Dermis microvascular lymphatic vessel endothelial cell (primary cell): ENCODE measurements at places on chromosomes 1 and 21. TPM values are rescaled to one million over a fixed set of nuclear protein-coding genes. Genes with fewer than 3 reads are reported as not detected.
A peak's percentile ranks its signal among the peaks of the same experiment; 100 is the strongest.

IVL gene
- not detected in 2 replicates for total RNA-seq

DNA sequence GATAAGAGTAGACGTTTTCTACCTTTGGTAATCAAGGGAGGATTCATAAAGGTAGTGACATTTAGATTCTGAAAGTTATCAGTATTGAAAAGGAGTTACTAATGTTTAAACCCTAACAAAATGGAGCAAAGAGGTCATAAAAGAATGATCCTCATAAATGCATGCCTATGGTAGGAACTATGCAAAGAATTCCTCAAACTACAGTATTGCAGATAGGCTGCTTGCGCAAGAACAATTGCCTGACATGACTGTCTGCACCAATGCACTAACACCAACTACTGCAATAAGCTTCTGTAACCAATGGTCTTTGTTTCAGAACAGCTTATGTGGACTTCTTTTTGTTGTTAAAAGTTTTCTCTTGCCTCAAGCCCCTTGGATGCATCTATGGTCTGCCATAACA is 597.3 kb upstream of the ADGRL4 start:
- no peak for DNase-seq

- no peak for DNase-seq
These were observed 5.2 kb upstream of the SF3A3 start for GRCh38 chr1:37994886-37995566.

GRCh38 chr21:41481191-41481590 is 26.8 kb downstream of the TMPRSS2 start:
- no peak for DNase-seq

PTPRF gene
- total RNA-seq = 50.2 and 99.8 TPM in 2 replicates

DNA sequence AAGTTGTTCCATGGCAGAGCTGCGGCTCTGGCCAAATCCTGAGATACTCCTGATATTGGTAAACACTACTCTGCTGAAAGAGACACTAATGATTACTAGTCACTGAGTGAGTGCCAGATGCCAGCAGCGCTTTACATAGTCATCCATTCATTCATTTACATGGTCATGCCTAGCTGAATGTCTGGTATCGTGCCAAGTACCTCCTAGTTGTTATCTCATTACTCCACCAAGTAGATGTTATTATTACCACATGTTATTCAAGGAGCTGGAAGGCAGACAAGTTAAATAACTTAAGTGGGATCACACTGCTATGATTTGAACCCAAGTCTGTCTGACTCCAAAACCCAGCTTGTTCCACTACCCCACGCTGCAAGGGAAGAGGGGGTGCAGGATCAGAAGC is 4.7 kb downstream of the OLFML2B start:
- DNase-seq = peak; percentile 64

GRCh38 chr1:164773102-164773501 is 214.1 kb downstream of the PBX1 start:
- DNase-seq = no peak

DNA sequence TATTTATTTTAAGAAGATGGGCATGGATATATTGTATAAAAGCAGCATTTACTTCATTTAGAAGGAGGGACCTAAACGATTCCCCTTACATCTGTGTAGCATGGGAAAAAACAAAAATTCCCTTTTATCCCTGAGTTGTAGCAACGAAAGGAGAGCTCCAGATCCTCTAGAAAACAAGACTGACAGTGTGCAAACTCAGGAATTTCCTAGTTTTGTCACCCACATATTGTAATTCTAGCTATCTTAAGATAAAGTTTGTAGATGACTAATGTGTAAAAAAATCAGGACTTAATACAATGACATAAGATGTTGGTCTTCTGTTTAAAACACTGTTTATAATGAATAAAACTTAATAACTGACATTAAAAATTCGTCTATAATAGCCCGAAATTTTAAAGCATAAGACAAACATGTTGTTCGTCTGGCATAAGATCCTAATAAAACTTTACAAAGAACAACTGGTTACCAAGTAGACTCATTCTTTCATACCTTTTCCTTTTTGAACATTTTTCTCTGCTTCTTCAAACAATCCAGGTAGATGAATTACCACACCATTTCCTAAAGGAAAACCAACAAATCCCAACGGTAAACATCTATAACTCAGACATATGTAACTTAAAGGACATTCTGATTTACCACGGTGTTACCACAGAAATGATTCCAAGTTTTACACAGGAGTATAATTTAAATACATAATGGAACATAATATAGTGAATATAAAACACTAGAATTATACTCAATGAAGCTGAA is 15.2 kb downstream of the ADSS2 start:
- no peak for DNase-seq

GRCh38 chr1:11518791-11519628 is 40.1 kb downstream of the DISP3 start:
- DNase-seq = no peak

- no peak for DNase-seq
These were observed 299 bp downstream of the DIP2A start for GRCh38 chr21:46459024-46459355.

- no peak for DNase-seq
These were observed 10.4 kb downstream of the LRRC42 start for GRCh38 chr1:53956308-53957168.

DNA sequence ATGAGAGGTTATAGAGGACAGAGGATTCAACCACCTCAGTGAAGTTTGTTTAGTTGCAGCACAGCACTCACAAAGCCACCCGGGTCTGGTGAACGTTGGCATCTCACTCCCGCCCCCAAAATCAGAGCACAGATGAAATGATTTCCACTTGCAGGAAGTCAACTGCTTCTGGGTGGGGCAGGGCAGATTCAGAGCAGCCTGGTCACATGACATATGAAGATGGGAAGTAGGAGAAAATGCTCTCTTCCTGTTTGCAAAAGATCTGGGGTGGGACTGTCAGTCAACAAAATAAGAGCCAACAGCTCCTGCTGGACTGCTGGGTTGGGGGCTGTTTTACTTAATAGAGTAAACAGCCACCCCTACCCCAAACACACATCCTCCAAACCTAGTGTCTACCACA is 43.2 kb downstream of the LRRC71 start:
- peak; percentile 8 for DNase-seq

DNA sequence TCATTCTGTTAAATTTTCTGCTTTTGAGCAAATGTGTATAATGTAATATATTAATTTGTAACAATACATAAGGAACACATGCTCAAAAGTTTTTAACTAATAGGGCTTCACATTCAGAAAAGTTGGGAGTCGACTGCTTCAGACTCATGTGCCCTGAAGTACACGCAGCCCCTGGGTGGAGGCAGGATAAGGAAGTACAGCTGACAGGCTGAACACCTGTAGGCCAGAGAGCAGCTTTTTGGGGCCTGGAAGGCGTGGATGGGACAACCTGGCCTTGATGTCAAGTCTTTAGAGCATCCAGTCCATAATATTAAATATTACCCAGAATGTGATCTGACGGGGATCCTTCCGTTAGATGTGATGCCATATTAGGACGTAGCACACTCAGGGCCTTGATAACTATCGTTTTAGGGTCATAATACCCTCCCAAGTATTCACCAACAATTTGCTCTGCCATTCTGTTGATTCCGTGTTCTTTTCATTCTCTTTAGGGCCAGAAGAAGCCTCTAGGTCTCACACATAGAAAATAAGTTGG is 485.2 kb downstream of the SIPA1L2 start:
- DNase-seq = no peak

GRCh38 chr1:198969981-198970380 is 331.1 kb downstream of the PTPRC start:
- no peak for DNase-seq

FCRLB gene
- total RNA-seq = 0.38 and 0.51 TPM in 2 replicates

DNA sequence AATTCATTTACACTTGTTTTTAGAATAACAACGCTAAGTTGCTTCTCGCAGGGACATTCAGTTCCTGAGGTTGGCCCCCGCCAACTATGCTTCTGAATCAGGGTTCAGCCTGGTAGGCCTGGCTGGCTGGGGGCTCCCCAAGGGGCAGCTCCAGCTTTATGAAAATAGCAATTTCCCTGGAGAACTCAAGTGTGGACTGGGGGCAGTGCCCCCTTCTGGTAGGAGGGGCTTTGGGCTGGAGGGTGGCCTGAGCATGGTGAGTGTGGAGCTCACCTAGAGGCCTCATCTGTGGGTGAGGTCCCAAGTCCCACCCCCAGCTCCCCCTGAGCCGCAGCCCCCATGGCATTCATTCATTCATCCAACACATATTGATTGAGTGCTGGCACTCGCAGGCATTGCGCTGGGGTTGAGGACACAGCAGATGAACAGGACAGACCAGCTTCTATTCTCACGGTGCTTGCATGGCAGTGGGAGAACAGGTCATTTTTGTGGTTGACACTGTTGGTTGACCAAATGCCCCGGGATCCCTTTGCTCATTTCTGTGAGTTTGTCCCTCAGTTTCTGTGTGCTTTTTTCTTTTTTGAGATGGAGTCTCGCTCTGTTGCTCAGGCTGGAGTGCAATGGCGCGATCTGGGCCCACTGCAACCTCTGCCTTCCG is 79.2 kb downstream of the UBIAD1 start:
- DNase-seq = no peak

SH3BGR gene
- total RNA-seq = 0.13 and 0.51 TPM in 2 replicates

DNA sequence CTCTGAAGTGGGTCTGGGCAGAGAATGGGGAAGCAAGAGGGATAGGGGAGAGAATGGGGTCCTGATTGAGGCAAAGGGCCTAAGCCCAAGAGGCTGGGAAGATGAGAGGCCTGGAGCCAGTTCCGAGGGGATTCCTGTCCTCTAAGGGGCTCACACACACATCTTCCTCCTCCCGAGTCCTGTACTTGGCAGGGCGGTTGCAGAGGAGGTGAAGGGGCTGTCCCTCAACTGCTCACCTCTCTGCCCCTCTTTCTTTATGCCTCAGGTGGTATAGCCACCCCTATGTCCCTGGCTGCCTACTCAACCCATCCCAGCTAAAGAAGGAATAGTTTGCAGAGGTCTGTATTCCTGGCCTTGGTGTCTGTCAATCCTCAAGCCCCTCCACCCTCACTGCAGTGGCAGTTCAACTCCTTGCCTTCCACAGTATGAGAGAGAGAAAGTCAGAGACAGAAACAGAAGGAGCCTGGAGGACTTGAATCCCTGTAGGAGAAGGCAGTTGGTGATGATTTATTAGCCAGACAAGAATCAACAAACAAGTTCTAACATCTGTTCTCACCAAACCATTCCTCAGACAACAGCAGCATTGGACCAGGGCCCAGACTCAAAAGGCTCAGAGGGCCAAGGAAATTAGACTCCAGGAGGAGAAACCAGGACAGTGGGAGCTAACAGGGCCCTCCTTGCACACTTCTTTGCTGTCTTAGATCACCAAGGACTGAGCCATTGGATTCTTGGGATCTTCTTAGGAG is 10.7 kb downstream of the SH2D2A start:
- DNase-seq = no peak

NPHS2 gene
- not detected in 2 replicates for total RNA-seq

- no peak for DNase-seq
These were observed 18.2 kb upstream of the AHCTF1 start for GRCh38 chr1:246949956-246950355.

- no peak for DNase-seq
These were observed 16.0 kb upstream of the LRRC7 start for GRCh38 chr1:69551476-69552324.

- no peak for DNase-seq
These were observed 19.9 kb upstream of the CLDN14 start for GRCh38 chr21:36499578-36500471.

PADI3 gene
- not detected in 2 replicates for total RNA-seq

HSPB7 gene
- total RNA-seq = not detected in 2 replicates

CDA gene
- total RNA-seq = 1.2 and 4.4 TPM in 2 replicates

DNA sequence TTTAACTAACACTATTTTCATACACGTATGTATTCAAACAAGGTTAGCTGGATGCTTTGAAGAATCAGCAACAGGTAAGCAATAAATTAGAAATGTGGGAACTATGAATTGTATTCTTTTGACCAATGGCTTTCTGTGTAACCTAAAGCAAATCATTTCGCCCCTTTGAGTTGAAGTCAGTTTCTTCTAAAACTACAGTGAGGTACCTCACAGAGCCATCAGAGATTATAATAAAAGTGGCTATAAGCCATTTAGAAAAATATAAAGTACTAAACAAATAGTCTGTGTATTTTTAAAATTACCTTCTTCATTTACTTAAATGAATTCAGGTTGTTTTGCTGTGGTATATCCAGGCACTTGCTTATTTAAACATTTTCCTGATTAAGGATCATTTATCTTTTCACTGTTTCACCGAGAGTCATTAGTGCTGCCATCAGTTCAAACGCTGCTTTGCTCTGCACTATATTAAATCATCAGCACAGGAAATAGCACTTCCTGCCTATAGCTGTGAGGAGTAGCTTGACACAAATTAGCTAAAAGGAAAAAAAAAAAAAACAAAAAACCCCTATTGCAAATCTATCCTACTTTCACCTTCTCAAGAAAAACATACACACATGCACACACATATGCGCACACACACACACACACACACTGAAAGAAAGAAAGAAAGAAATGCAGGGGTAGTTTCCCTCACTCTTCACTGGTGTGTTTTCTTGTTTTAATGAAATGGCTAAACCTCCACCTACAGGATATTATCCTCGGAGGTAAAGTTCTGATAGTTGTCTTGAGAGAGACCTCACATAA is 39.8 kb upstream of the C1orf105 start:
- DNase-seq = no peak

GRCh38 chr1:29674627-29675326 is 438.5 kb downstream of the PTPRU start:
- no peak for DNase-seq

DNA sequence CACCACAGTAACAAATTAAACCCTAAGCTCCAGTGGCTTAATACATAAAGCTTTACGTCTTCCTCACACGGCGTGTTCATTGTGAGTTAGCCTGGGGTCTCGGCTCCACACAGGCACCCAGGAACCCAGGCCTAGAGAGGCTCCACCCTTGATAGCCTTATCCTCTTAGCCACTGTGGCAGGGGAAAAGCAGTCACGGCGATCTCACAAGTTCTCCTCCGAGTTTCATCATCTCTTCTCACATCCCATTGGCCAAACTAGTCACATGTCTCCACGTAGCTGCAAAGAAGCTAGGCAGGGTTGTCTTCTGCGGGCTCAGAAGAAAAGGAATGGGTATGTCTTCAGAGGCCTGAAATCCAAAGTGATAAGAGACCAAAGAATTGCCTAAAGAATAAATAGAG is 122.3 kb upstream of the GRIK3 start:
- no peak for DNase-seq

GRCh38 chr1:107142140-107142542 is 1.3 kb downstream of the NTNG1 start:
- DNase-seq = peak; percentile 46

DNA sequence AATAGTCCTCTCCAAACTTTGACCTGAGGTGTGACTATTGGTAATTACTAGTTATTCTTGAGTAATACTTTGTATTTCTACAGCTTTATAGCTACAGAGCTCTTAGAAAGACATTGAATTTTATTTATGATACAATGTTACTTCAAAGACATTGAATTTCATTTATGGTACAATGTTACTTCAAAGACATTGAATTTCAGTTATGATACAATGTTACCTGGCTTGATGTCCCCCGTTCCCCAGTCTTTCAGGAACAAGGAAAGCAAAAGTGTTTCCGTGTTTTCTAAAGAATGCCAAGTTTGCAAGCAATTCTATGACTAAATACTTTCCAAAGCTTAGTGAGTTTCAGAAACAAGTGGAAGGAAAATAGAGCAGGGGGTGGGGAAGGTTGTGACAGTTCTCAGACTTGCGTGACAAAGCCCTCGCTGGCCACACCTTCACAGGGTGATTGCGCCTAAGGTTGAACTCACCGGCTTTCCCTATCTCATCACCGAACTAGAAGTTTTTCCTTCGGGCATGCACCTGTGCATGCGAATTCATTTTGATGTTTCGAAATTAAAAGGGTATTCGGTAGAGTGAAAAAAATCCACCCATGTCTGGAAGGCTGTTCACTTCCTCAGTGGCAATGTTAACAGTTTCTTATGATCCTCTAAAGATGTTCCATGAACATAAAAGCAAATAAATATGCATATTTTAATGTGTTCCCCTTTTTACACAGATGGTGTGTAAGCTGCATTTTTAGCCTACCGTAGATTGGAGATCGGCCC is 909 bp upstream of the PAXBP1 start:
- DNase-seq = peak; percentile 43
